ENCODE measurements at places on chromosomes 3 and 15.

DNA sequence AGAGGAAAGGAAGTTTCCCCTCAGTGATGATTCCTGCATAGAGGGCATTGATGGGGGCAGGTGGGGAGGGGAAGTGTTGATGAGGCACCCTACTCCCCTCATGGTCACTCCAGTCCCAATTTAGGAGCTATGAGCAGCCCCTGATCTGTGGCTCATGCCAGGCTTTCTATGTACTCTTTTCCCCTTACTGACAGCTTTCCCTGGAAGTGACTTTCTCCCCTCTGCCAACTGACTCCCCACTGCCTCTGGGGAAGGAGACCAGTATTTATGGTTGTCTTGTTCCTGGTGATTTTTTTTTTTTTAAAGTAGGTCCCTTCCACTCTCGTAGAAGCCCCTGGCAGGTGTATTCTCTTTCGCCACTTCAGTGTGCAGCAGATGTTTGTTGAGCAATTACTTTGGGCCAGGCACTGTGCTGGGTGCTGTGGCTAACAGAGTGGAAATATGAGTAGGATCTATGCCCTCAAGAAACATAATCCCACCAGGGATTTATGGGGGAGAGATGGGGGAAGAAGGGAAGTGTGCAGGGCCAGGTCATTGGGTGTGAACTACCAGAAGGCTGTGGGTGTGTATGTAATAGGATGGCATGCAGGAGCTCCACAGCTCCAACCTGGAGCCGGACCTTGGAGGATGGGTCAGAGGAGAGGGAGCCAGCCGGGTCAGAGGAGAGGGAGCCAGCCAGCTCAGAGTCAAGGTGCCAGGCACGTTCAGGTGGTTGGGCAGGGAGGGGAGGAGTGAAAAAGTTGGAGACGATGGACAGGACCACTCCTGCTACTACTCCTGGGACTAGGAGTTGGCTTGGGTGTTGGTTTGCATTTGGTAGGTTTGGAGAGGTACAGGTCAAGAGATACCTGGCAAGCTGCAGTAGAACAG, 3.5 kb downstream of the SMAD6 start:
- DNase-seq, result no peak

GRCh38 chr15:85906640-85907039, 111.9 kb upstream of the KLHL25 start:
- DNase-seq, result no peak

DNA sequence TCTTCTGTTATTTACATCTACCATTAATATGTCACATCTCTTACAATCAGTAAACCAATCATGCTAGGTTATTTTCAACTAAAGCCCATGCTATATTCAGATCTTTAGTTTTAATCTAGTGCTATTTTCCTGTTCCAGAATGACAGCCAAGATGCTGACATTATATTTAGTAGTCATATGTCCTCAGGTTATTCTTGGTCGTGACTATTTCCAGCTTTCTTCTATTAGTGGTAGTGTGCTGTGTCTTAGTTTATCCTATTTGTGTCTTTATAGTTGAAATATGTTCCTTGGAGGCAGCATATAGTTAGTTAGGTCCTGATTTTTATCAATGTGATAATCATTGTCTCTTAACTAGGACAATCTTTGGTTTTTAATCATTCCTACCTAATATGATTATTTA, 566.5 kb downstream of the CADM2 start:
- no peak for DNase-seq

- DNase-seq, result no peak
These were observed 15.4 kb upstream of the SKOR1 start for GRCh38 chr15:67809866-67810265.

GRCh38 chr3:48999085-48999858, 7.9 kb upstream of the WDR6 start:
- no peak for DNase-seq

- no peak for DNase-seq
These were observed 25.4 kb downstream of the GOLGB1 start for GRCh38 chr3:121724130-121724529.

DNA sequence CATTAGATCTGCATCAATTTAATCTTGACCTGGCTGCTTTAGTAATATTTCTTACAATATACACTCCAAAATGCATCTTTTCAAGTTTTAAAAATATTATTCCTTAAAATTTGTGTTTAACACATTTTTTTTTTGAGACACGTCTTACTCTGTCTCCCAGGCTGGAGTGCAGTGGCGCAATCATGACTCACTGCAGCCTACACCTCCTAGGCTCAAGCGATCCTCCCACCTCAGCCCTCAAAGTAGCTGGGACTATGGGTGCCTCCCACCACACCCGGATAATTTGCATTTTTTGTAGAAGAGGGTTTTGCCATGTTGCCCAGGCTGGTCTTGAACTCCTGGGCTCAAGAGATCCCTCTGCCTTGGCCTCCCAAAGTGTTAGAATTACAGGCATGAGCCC, 73.6 kb downstream of the ETV5 start:
- no peak for DNase-seq

GRCh38 chr3:146273721-146274407, 23.0 kb upstream of the PLSCR4 start:
- DNase-seq, result no peak

GRCh38 chr3:63847718-63848450, 15.7 kb downstream of the THOC7 start:
- no peak for DNase-seq

DNA sequence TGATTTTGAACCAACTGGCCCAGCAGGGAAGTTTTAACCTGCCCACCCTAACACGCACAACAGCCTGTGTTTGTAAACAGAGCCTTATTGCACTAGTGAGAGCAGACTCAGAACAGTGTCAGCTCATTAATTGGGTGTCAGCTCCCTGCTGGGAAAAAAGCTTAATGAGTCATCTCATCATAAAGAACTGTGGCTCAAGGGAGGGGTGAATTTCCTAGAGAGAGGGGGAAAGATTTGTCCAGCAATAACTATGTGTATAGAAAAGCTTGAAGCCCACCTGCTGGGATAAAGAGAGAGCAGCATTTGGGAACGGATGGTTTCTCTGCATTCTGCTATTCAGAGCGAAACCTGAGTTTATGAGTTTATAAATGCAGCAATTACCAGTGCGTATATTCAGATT, 48.9 kb upstream of the GMNC start:
- DNase-seq, result no peak

GRCh38 chr3:41715376-41715775, 246.5 kb downstream of the ULK4 start:
- no peak for DNase-seq
